ENCODE measurements at places on chromosomes 16 and 17.

DNA sequence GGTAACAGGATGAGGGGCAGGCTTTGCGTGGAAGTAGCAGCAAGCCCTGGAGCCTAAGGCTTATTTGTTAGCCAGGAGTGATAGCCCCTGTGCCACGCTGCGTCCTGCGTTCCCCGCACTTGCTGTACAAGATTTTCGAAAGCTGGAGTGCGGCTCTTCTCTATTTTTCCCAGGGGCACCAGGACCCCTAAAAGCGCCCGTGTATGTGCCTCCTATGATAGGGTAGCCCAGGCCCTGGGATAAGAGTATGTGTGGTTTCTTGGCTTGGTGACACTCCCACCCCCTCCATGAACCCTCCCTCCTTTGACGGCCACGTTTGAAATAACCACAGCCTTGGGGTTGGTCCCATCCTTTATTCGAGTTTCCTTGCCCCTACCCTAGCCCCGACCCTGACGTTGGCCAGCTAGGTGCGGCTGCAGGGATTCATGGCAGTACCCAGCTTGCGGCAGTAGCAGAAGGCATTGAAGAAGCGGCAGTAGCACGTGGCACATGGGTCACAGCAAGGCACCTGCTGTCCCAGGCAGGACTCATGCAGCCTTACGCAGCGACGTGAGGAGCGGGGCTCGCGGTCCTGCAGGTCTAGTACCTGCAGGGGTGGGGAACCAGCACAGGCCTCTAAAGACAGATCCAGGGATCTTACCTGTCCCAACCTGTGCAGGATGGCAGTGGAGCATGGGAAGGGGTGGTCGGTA is 968 bp downstream of the AGRP start:
- DNase-seq, result no peak

- DNase-seq, result no peak
These were observed 11.4 kb downstream of the SF3B3 start for GRCh38 chr16:70534971-70535370.

GRCh38 chr17:74842599-74843351 is 16.9 kb downstream of the GRIN2C start:
- no peak for DNase-seq

DNA sequence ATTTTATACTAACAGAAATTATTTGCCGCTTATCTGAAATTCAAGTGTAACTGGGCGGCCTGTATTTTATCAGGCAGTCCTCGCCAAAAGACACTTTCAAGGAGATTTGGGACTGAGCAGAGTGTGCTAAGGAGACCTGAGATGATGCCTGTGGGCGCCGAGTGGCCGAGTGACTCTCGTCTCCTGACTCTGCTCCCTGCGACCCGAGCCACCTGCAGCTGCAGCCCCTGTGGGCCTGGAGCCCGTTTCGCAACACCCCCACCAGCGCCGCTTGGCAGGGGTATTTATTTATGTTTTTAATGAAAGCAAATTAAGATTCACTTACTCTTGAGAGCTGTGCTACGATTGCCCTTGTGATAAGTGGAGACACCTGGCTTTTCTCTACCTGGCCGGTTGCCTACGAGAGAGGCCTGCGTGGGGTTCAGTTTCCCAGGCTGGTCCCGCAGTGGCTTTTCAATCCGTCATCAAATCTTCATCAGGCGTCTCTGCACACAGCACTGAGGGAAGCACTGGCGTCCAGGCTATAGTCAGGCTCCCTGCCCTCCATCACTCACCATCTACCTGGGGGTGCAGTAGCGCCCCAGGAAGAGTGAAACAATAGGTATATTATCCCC is 124.0 kb downstream of the SEC14L1 start:
- DNase-seq, result no peak

DNA sequence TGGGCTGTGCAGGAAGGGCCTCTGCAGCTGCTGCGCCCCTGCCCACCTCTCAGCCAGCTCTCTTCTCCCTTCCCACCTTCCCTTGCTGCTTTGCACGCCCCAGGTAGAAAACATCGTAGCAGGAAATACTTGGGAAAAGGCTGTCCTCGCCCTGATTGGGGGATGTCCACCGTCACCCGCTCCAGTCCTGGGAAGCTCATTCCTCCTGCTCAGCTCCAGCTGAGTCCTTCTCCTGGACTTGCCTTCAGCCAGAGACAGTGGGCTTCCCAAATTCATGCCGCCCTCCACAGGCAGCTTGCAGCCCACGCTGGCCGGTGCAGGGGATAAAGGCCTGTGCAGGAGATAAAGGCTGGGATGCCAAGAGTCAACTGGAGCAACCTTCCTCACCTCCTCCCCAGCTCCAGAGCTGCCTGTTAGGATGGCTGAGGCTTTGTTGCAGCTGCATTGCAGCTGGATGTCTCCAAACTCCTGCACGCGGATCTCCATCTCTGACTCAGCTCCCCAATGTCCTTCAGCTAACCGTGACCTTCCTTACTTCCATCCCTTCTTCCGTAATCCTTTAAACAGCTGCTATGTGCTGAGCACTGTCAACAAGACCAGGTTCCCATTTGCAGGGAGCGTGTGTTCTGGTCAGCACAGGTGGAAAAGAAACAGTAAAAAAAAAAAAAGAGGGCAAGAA is 402.0 kb upstream of the TNRC6C start:
- no peak for DNase-seq

DNA sequence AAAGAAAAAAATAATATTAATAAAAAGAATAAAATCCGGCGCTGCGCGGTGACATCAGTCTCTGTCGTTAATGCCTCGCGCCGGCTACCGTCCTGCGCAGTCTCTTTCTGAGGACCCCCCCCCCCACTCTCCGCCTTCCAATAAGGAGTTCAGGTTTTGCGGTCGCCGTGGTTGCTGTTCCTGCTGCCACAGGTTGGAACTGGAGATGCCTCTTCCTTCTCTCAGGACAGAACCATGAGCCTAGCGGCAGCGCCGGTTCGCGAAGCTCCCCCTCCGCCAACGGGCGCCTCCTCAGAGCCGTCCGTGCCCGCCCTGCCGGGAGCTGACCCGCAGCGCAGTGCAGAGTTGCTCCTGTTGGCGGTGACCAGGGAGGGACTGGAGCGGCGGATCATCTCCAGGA is 2093.4 kb downstream of the TP53TG3F start:
- DNase-seq, result no peak

GRCh38 chr17:81189670-81190530 is 23.9 kb upstream of the AATK start:
- no peak for DNase-seq

GRCh38 chr16:87447323-87447722 is 45.5 kb downstream of the ZCCHC14 start:
- no peak for DNase-seq

DNA sequence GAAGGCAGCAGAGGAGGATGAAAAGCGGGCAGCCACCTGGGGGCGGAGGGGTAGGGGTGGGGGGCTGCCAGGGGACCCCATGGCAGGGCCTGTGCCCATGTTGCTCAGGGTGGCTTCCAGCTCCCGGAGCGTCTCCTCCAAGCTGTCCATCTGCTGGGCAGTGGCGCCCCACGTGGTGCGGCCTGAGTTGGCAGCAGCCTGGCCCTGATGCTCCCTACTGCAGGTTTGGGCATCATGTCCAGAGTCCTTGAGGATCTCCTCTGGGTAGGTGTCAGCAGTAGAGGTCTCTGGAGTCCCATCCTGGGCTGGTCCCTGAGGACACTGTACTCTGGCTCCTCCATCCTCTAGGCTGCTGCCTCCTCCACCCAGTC is 60.9 kb downstream of the SRCIN1 start:
- no peak for DNase-seq

DNA sequence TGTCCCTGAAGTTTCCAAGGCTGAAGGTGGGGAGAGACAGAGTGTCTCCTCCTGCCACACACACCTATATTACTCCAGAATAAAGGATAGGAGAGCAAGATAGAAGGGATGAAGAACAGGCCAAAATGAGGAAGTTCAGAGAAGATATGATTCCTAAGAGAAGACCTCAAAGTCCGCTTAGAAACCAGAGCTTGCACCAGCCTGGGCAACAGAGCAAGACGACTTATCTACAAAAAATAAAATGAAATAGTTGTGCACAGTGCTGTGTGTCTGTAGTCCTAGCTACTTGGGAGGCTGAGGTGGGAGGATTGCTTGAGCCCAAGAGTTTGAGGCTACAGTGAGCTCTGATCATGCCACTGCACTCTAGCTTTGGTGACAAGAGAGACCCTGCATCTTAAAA is 128.2 kb downstream of the HS3ST3B1 start:
- no peak for DNase-seq

GRCh38 chr16:3519581-3519980 is 18.8 kb downstream of the CLUAP1 start:
- DNase-seq, result no peak

DNA sequence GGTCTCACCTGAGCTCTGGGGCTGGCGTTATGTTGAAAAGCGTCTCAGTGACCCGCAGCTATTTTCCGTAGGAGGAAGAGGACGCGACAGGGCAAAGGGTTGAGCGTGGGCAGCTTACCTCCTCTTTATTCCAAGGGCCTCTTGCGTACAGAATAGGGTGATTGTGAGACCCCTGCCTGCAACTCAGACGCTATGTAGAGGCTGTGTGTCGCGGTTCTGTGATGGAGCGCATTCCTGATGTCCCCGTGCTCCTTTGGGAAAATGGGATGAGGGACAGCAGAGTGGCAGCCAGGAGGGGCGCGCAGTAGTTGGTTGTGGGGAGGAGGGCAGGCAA is 531 bp upstream of the CDH8 start:
- no peak for DNase-seq

- DNase-seq, result no peak
These were observed 40.7 kb downstream of the TBX4 start for GRCh38 chr17:61492759-61493526.

DNA sequence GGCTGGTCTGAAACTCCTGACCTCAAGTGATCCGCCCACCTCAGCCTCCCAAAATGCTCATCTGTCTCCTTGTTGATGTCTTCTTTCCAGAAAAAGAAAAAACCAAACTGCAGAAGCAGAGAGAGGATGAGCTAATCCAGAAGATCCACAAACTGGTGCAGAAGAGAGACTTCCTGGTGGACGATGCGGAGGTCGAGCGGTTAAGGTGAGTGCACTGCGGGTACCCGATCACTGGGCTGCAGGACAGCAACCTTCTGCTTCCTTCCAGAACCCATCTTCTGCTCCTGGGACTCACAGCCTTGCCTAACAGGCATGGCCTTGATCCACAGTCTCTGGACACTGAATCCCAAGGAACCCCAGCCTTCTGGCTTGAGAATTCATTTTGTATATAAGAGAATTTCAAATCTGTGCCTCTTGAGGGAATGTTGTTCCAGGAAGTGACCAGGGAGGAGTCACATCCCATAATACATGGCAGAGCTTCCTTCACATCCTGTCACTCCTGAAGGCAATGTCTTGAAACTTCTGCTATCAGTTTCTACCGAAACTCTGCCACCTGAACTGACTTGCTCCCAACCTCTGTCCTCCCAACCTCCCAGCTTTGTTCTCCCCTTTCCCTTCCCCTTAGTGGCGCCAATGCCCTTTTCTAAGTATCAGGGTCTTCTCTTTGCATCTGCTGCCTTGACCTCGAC is 61.7 kb downstream of the MARF1 start:
- no peak for DNase-seq

DNA sequence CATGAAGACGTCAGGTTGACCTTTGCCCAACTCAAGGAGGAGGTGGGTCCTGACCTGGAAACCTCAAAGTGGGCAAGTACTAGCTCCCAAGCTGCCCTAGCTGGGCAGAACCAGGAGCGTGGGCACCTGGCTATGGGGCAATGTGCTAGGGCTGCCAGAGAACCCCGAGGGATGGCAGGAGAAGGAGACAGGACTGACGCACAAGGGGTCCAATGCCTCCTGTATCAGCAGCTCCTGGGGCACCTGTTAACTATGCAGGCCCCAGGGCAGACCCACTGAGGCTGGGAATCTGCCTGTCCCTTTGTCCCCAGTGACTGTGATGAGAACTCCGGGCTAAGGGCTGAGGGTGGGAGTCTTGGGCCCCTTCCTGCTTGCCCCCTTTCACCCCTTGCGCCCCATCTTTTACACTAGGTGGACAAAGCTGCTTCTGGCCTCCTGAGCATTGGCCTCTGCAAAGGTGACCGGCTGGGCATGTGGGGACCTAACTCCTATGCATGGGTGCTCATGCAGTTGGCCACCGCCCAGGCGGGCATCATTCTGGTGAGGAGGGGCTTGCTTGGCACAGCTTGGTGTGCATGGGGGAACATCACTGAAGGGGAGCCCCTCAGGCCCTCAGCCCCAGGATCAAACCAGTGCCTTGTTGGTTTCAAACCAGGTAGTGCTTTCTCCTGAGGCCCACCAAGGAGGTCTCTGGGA is 7.7 kb downstream of the CHAD start:
- DNase-seq, result no peak

DNA sequence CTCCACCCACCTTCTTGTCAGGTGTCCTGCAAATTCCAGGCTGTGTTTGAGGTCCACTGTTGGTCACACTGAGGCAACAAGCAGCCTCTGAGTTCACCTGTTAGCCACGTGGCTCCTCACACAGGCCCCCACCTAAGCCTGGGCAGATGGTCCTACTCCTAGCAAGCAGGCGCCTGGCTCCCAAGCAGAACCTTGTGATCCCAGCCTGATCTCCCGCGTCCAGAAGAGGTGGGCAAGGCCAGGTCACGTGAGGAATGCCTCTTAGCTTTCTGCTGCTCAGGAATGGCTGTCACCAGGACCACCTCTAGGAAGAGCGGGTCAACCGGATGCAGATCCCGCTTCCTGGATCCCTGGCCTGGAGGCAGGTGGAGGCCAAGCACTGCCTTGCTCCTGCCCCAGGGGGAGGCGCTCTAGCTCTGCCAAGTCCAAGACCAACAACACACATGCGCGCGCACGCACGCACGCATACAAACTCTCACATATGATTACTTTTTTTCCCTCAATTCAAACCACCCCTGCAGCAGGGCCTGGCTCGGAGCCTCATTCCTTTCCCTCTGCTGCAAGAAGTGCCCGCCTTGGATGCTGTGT is 9.5 kb downstream of the CYB561 start:
- DNase-seq, result no peak

- DNase-seq, result no peak
These were observed 730.2 kb upstream of the RBFOX1 start for GRCh38 chr16:6602405-6602804.

DNA sequence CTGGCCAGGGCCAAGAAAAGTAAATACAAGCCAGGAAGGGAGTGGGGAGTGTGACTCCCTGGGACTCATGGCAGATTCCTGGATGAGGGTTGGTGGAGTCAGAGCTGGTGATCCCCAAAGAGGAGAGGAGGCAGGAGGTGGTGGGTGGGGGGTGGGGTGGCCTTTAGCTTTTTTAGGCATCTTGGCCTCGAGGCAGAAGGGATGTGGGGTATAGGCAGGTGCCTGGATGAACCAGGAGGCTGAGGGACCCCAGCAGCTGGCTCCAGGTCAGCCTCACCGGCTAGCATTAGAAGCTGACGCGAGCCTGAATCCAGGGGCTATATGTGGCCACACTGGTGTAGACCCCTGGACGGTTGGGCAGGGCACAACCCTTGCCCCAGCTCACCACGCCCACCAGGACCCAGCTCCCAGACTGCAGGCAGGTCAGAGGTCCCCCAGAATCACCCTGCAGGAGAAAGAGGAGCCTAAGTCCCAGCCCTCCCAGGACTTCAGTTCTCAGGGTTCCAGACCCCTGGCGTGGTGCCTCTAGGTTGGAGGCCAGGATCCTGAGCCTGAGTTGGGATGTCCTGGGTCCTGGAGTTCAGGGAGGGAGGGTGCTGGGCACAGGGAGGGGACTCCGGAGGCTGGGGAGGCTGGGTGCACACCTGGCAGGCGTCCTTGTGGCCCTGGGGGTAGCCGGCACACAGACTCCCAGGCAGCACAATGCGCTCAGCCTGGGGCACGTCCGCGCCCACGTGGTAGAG is 2.8 kb downstream of the PRSS33 start:
- no peak for DNase-seq

GRCh38 chr16:1293921-1294656 is 15.3 kb upstream of the UBE2I start:
- DNase-seq, result no peak

Measured in GOT3 (cell line).